ENCODE measurements at places on chromosomes 5 and 9.

- DNase-seq: no peak
These were observed 58.3 kb upstream of the CPEB4 start for GRCh38 chr5:173829826-173830225.

GRCh38 chr5:123122273-123122672, 33.2 kb downstream of the PRDM6 start:
- DNase-seq: no peak

- DNase-seq: no peak
These were observed 423.8 kb downstream of the SPOCK1 start for GRCh38 chr5:137075163-137075970.

DNA sequence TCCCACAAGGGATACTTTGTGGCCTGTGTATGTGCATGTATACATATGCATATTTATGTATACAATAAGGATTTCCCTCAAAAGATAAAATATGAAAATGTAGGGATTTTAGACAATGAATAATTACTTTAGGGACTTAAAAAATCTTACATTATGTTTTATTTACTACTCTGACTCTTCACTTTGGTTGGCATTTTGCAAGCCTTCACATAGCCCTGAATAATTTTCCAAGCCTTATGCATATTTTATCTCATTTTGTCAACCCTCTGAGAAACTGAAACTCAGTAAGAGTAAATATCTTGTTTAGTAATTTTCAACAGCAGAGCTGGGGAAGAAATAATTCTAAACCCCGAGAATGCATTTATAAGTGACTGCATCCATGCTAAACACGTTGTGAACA, 153.0 kb upstream of the SLC24A2 start:
- no peak for DNase-seq

- DNase-seq: no peak
These were observed 48.1 kb downstream of the VAV2 start for GRCh38 chr9:133943781-133944745.

Data from hematopoietic multipotent progenitor cell (in vitro differentiated cells).